Nucleus accumbens (tissue), 56 donors: ENCODE measurements at places on chromosomes 13 and 19.

- DNase-seq = no peak
Observed at GRCh38 chr19:14427461-14427860, 5.6 kb upstream of the PKN1 start.

GRCh38 chr19:5156231-5156986 lies 184.2 kb downstream of the PTPRS start:
- no peak for DNase-seq

GRCh38 chr19:15812060-15812722 lies 3.3 kb downstream of the OR10H1 start:
- DNase-seq = no peak

- no peak for DNase-seq
Observed at GRCh38 chr19:50654882-50655281, 5.6 kb downstream of the C19orf81 start.

DNA sequence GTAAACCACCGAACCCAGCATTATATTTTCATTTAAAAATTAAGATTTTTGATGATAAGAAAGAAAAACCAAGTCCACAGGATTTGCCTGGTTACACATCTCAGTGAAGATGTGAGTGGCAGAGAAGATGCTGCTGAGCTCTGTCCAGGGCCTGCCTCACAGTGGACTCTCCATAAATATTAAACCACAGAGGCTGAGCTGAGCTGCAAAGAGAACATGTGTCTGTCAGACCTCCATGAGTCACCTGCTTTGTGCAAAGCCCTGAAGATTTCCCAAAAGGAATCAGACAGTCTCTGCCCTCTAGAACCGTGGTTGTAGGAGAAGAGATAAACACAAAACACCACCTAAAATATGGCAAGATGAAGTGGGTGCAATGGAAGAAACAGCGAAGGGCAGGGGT lies 127.2 kb upstream of the TSC22D1 start:
- DNase-seq = no peak

DNA sequence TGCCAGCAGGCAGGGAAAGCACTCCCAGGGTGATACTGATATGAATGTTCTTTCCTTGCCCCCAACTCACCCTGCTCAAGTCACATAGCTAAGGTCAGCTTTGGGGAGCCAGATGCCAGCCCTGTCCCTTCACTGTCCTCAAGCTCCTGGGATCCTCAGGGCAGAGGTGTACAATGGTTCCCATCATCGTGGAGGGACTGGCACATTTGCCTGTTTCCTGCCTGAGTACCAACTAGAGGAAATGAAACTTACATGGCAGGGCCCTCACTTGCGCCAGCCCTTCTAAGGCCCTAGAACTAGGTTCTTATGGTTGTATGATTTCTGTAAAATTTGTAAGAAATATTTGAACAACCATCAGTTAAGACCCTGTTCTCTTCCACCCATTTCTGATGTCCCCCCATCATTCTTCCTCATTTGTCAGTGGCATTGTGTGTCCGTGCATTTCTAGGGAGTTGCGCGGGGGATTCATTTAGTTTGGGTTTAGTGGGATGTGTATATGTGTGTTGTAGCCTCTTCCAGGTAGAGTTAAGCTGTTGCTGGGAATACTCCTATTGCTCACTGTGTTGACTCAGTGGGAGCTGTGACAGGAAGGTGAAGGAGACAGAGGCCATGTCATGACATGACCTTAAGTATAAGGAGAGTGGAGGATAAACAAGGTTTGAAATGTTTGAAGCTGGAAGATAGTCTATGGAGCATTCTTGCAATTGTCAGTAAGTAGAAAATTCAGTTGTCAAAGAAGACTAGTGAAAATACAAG lies 41.3 kb upstream of the RCBTB2 start:
- no peak for DNase-seq

DNA sequence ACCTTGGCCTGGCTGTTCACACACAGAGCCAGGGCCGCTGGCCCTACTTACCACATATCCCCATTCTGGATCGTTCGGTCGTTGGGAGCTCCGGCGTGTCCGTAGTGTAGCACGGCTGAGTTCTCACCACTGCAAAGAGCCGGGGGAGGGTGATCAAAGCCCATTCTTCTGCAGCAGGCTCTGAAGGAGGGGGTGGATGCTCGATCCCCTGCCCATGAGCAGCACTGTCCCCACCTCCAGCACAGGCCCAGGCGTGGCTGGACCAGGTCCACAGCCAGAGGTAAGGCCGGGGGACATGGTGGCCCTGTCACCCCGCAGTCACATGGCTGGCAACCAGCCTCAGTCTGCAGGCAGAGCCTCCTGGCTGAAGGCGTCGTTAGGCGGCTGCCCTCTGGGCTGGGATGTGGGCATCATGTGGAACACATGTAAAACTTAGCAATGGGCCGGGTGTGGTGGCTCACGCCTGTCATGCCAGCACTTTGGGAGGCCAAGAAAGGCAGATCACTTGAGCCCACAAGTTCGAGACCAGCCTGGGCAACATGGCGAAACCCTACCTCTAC lies 38.2 kb downstream of the CEBPG start:
- DNase-seq = no peak

- DNase-seq = no peak
Observed at GRCh38 chr13:73065036-73065435, 6.2 kb downstream of the KLF5 start.
